ENCODE measurements at places on chromosomes 3 and 15.
A peak's percentile ranks its signal among the peaks of the same experiment; 100 is the strongest.

GRCh38 chr3:45832699-45833098 is 9.2 kb downstream of the LZTFL1 start:
- peak; percentile 50 for DNase-seq

DNA sequence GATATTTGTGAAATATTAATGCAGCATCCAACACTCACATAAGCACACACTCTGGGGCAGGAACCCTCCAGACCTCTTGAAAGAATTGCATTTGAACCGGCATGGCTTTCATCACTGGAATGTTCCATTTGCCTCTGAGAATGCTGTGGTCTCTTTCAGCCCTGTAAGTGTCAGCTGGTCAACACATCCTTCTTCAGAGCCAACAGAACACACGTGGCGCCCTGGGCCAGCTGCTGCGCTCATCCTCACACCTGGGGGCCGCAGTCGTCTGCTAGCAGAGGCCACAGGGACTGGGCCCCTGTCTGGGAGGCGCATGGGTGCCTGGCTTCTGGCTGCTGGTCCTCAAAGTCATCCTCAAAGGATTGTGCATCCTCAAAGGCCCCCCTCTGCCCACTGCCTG is 71.4 kb upstream of the HERC1 start:
- DNase-seq: no peak

DNA sequence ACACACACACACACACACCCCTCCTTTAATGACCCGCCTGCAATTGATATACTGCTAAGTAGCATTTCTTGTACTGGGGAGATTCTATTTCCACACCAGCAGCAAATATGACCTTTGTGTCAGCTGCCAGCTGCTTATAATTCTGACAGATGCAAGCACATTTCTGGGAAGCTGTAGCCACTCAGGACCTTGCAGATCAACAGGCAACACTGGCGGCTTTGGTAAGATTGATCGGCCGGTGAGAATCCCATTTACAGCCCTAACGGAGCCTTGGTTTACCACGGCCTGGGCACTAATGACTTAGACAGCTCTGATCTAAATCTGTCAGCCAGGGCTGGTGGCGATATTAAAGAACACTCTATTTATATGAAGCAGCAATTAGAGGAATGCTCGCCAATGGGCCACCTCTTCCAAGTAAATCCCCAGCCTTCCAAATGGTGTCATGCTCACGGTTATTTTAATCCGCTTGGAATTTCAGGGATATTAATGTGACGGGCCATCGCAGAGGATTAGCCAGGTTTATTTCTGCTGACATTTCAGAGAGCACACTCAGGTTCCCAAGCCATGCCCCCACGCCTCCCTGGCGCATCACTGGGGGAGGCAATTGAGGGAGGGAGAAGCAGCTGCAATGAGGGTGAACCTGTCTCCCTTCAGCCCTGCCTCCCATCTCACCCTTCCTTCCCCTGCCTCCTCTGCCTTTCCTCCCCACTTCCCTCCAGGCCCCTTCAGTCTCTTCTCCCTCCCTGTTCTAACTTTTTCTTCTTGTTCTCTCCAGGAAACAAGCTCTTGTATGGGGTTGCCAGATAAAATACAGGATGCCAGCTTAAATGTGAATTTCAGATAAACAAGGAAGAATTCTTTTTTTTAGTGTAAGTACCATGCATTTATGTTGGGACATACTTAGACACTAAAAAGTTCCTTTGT is 287.0 kb downstream of the TLE3 start:
- DNase-seq: peak; percentile 49

DNA sequence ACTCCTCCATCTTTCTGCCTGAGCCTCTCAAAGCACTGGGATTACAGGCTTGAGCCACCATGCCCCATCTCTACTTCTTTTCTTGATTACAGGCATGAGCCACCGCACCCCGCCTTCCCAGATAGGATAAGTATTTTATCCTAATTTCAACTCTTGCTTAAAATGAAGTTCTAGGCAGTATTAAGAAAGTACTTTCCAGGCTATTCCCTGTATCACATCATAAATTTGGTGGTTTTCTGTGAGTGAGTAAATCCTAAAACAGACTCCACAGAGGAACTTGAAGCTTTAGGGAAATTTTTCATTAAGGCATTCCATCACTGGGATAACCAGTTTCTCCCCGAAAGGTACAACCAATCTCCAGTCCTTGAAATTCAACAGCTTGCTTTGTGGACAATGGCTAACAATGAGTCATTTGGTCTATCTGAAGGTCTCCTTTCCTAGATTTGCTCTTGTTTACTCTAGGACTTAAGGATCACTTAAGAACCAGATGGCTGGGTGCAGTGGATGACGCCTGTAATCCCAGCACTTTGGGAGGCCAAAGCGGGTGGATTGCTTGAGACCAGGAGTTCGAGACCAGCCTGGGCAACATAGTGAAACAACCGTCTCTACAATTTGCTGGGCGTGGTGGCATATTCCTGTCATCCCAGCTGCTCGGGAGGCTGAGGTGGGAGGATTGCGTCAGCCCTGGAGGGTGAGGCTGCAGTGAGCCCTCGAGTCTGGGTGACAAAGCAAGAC is 49.7 kb upstream of the SKIL start:
- DNase-seq: no peak

- no peak for DNase-seq
Observed at GRCh38 chr15:80163217-80163616, 10.4 kb downstream of the FAH start.

- DNase-seq: no peak
Observed at GRCh38 chr15:79090487-79091203, at the start of gene RASGRF1. Gene RASGRF1, minus strand, starts transcription at chr15:79090780. Its CDS starts 282 bp downstream, at chr15:79090498.

- no peak for DNase-seq
Observed at GRCh38 chr3:125143982-125144652, 68.4 kb downstream of the SLC12A8 start.

DNA sequence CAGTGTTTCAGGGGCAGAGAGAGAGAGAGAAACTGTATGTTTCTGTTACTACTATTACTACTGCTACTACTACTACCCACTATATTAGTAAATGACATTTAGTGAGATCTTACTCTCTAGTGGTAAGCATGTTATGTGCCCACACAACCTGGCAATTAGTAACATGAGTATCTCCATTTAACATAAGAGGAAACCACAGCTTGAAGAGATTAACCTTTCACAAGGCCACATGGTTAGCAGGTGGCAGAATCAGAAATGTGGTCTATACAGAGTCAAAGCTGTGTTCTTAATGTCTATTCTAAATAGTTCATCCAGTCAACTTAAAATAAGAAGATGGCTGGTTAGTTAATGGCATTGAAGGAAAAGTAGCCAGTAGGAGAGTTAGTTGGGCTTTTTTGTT is 961.6 kb downstream of the MCTP2 start:
- no peak for DNase-seq

DNA sequence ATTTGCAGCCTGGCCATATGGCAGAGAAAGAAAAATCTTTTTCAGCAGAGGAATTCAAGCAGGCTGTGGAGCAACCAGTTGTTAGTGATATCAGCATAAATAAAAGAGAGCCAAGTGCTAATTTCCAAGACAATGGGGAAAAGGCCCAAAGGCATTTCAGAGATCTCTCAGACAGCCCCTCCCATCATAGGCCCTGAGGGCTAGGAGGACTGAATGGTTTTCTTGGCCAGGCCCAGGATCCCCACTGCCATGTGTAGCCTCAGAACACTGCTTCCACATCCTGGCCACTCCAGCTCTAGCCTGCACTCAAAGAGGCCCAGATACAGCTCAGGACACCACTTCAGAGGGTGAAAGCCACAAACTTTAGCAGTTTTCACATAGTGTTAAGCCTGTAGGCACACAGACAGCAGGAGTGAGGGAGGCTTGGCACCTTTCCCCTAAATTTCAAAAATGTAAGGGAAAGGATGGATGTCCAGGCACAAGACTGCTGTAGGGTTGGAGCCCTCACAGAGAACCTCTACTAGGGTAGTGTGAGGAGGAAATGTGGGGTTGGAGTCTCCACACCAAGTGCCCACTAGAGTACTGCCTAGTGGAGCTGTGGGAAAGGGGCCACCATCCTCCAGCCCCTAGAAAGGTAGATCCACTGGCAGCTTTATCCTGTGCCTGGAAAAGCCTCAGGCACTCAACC is 191.4 kb downstream of the TBL1XR1 start:
- no peak for DNase-seq

DNA sequence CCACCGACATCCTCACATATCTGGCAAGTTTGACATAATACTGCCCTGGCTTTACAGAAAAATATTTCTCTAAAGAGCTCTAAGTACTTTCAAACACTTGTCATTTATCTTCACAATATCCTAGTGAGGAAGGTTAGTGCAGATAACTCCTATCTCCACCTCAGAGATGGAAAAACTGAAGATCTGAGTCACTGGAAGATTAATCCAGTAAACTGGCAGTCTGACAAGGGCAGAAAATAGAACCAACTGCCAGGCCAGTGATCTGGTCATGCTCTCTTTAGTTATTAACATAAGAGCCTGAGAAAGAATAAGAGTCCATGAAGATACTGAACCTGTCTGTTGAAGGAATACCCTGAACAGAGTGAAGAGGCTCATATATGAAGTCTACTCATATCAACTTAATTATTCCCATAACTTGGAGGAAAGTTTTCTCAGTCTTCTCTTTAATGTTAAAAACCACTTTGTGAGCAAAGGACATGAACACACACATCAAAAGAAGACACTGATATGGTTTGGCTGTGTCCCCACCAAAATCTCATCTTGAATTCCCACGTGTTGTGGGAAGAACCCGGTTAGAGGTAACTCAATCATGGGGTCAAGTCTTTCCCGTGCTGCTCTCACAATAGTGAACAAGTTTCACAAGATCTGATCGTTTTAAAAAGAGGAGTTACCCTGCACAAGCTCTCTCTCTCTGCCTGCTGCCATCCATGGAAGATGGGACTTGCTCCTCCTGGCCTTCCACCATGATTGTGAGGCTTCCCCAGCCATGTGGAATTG is 61.4 kb downstream of the GOLIM4 start:
- no peak for DNase-seq

- no peak for DNase-seq
Observed at GRCh38 chr3:185365291-185366073, 2.5 kb downstream of the MAP3K13 start.

DNA sequence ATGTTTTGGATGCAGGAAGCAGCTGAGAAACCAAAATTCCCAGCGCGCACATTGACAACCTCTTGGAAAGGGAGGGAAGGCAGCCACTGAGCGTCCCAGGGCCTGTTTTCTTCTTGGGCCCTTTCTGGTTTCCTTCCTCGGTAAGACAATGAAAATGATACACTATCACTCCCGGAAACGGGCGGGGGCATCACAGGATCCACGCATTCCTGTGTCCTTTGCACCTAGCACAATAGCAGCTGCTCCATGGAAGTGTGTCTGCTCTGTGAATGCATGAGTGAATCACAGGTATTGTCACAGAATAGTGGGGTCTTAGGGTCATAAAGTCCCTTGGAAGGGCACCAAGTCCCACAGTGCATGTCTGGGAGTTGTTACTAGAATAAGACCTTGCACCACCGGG is 6.3 kb upstream of the ITPKA start:
- DNase-seq: no peak

- peak; percentile 66 for DNase-seq
Observed at GRCh38 chr3:115217678-115218451, 70.8 kb upstream of the ZBTB20 start.

GRCh38 chr3:29281344-29282241 is 722 bp downstream of the RBMS3 start:
- DNase-seq: no peak

- DNase-seq: no peak
Observed at GRCh38 chr3:29771602-29772001, 490.7 kb downstream of the RBMS3 start.

GRCh38 chr15:100263721-100264455 is 77.9 kb downstream of the ADAMTS17 start:
- no peak for DNase-seq

GRCh38 chr3:123406598-123406997 is 42.3 kb downstream of the ADCY5 start:
- no peak for DNase-seq

DNA sequence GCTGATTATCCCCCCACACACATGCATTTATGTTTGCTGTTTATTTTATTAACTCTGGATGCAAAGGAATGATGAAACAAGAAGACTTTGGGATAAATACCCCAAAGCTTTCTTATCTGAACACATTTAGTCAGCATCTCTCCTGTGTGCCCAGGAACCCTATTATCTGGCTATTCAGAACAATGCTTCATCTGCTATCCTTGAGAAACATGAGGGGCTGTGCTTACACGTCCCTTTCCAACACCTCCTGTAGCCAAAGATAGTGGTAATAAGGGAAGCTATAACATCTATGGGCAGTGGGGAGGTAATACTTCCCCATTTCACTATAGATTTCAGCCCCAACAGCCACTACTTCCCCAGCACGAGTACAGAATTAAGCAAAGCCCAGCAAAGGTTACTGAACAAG is 94.7 kb downstream of the SSR3 start:
- no peak for DNase-seq

- DNase-seq: no peak
Observed at GRCh38 chr3:65877160-65877559, 161.6 kb downstream of the MAGI1 start.

DNA sequence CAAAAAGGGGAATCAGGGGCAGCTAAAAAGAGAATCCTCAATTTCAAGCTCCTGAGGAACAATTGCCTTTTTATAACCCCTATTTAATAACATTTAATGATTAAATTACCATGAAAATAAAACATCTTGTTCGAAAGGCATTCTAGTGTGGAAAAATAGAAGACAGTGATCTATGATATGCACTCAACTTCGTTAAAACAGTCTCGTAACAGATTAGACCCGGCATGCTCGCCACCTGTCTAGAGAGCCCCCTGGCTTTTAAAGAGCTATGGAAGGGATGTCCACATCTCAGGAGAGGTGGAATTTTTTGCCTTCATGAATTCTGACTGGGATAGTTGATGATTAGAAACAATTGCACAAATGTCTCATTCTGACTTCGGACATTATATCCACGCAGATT is 153.7 kb upstream of the MDFIC2 start:
- DNase-seq: no peak

GRCh38 chr15:78680431-78681075 is 39.5 kb upstream of the CHRNB4 start:
- DNase-seq: no peak

DNA sequence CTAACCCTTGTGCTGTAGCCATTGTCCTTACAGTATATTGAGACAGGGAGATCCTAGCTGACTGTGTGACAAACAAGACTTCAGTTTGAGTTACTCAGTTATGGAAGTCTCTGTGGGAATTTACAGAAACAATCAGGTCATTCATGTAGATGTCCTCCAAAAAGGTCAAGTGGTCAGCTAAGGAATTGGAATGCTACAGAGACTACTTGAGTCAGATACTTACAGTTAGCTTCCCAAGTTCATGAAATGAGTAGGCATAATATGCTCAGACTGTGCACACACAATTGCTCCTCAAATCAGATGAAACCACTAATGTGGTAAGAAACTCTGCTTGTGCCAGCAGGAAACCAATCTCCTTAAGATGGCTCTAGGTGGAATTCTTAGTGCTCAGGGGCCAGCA is 985.7 kb downstream of the NSUN3 start:
- DNase-seq: no peak

DNA sequence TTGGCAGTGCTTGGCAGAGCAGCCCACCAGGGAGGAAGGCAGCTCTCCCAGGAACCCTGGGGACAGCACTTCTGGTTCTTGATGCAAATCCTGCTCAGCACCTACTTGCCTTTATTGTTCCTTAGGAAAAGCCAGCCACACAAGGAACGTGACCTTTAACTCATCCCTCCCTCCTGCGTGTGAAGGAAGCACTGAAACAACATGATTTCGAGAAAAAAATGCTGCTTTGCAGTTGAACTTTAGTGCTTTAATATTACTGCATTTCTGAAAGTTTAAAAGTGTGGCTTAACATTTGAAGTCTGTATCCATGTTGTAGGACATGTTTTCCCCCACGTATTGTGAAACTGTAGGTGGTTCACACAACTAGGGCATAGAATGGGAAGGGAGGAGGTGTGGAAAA is 50.4 kb upstream of the CTNNB1 start:
- no peak for DNase-seq

Data from SW480 (cell line).